MV-4-11 (cell line): ENCODE measurements at places on chromosomes 12 and 14.

DNA sequence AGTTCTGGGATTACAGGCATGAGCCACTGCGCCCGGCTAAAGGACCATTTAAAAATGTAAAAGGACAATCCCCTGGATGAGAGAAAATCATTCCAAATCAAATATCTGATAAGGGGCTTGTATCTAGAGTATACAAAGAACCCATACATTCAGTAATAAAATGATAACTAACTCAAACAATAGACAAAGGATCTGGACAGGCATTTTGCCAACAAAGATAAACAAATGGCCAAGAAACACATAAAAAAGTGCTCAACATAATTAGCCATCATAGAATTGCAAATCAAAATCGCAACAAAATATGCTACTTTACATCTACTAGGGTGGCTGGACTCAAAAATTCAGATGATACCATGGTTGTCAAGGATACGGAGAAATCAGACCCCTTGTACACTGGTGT lies 8.5 kb upstream of the BICD1 start:
- DNase-seq = no peak

DNA sequence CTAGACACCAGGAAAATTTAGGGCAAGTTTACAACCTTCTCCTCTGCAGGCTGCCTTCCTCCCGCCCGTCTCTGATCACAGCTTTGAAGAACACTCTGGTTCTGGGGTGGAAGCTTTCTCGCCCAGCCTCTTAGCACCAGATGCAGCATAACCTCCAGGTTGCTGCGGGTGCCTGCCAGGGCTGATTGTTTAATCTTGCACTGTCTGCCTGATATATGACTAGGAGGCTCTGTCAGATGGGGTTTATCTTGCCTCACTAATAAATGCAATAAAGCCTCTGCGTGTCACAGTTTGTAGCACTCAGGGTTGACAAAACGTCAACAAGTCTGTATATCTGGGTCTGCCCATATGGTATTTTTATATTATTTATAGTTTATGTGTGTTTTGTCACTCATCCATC lies 388.2 kb downstream of the FUT8 start:
- no peak for DNase-seq

- no peak for DNase-seq
These were observed 4.7 kb downstream of the MDM2 start for GRCh38 chr12:68812553-68813241.

- peak; percentile 33 for DNase-seq
These were observed 276.3 kb upstream of the FAR2 start for GRCh38 chr12:28872654-28873268.

- no peak for DNase-seq
These were observed 9.0 kb downstream of the TGM1 start for GRCh38 chr14:24253936-24254335.

DNA sequence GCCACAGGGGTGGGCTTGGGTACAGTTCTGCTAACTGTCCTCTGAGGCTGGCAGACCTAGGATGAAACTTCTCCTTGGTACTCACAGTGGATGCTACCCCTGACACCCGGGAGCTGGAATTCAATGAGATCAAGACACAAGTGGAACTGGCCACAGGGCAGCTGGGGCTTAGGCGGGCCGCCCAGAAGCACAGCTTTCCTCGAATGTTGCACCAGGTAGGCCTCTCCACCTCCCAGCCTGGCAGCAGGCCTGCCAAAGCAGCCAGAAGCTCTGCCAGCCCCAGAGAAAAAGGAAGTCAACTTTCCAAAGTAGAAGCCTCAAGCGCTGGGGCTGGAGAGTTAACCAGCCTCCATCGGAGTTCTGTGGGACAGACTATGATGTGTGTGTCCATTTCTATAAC lies 2.4 kb upstream of the NRL start:
- no peak for DNase-seq

GRCh38 chr12:47574252-47575021 lies 131.4 kb downstream of the RPAP3 start:
- DNase-seq = no peak
